ENCODE measurements at places on chromosomes 16 and 17.

- no peak for DNase-seq
Observed at GRCh38 chr16:3595110-3595486, 16.3 kb downstream of the SLX4 start.

DNA sequence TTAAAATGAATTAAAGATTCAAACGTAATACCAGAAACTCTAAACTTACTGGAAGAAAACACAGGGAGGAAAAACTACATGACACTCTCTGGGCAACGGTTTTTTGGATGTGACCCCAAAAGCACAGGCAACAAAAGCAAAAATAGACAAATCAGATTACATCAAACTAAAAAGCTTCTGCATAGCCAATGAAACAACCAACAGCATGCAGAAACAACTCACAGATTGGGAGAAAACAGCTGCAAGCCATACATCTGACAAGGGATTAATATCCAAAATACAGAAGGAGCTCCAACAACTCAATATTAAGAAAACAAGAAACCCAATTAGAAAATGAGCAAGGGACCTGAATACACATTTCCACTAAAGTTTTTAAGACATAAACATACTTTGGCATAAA, 69.2 kb upstream of the ALOX12 start:
- DNase-seq = no peak

GRCh38 chr17:33545124-33545523, 252.0 kb upstream of the ASIC2 start:
- DNase-seq = no peak

DNA sequence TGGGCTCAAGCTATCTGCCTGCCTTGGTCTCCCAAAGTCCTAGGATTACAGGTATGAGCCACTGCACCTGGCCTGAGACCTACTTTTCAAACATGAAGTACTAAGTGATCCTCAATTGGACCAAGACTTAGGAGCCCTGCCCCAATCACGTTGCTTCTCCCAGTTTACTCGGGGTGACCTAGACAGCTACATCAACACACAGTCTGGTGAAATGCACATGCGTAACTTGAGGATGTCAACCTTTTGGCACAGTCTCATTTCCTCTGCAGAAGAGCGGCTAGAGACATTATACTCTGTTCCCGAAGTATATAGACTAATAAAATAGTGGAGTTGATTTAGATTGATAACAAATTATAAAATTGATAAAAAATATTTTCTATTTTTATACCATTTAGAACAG, 17.1 kb downstream of the FTO start:
- no peak for DNase-seq

Data from NCI-H1436 treated with DMSO at 0.1 percent for 48 hours (cell line).